ENCODE measurements at places on chromosomes 1 and 21.
A peak's percentile ranks its signal among the peaks of the same experiment; 100 is the strongest.

- DNase-seq: no peak
These were observed 553.9 kb downstream of the DPYD start for GRCh38 chr1:97366984-97367383.

DNA sequence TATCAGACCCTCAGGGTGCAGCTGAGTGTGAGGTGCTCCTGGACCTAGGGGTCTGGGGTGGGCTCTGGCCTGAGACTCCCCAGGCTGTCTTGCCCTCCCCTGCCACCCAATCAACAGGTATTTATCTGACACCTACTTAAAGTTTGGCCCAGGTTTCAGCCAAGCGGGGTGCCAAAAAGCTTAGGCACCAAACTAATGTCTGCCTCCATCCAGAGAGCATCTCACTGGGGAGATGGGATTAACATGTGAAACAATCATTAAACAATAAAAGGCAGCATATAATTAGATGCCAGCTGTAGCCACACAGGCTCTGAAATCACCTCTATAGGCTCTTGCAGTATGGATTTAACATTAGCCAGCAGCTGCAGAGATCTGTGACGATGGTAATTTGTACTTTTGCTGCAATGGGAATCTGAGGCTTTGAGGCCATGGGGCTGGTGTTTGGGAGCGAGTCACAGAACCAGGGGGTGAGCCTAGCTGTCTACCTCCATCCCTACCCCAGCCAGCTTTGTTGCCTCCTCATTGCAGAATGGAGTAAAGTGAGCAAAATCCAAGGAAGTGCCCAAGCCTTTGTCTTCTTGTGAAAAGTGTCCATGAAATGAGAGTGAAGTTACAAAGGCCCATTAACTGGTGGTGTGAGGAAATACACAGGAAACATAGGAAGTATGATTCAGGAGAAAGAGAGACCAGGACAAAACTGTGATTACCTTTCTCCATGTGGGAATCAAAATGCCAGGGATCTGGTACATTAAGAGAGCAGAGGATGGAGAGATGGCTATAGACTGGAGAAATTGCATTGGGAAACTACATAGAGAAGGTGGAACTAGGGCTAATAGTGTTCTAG is 36.1 kb downstream of the EIF2D start:
- no peak for DNase-seq

- DNase-seq: no peak
These were observed 922 bp downstream of the CPT2 start for GRCh38 chr1:53197291-53198200.

- DNase-seq: no peak
These were observed at the start of gene PTGFR for GRCh38 chr1:78490861-78491450. PTGFR (plus strand) TSS chr1:78490974; CDS start chr1:78492744, 1,770 bp downstream.

DNA sequence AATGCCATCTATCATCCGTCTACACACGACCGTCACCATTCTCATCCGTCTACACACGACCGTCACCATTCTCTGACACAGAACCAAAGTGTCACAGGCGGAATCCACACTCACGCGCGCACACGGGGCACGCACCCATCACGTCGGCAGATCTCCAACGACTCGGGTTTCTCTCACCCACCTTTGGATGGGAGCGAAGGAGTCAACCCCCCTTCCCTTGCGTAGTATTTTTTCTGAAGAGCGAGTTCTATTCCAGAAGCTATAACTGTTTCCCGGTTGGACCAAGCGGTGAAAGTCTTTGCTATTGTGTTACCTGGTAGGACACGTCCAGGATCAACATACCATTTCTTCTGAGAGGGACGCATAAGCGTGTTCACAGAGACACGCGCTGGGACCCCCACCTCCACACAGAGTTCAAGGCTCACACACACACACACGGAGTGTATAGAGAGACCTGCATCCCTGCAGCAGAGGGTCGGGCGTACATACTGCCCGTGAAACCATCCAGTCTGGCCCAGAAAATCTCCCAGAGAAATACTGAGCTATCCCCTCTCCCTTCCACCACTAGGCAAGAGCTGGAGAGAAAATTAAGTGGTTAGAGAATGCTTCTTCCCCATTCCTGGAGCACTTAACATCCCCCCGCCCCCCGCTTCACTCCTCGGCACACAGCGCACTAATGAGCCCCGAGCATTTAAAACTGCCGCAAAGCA is 741 bp downstream of the DUSP10 start:
- DNase-seq: no peak

- no peak for DNase-seq
These were observed 27.4 kb upstream of the KIRREL1 start for GRCh38 chr1:157966031-157966537.

GRCh38 chr1:94259635-94260289 is 22.4 kb upstream of the ARHGAP29 start:
- no peak for DNase-seq

- no peak for DNase-seq
These were observed 2.0 kb downstream of the GFI1 start for GRCh38 chr1:92484472-92485380.

- no peak for DNase-seq
These were observed 12.5 kb upstream of the PKP1 start for GRCh38 chr1:201270616-201271390.

- no peak for DNase-seq
These were observed 33.1 kb downstream of the PTPRU start for GRCh38 chr1:29269382-29269781.

DNA sequence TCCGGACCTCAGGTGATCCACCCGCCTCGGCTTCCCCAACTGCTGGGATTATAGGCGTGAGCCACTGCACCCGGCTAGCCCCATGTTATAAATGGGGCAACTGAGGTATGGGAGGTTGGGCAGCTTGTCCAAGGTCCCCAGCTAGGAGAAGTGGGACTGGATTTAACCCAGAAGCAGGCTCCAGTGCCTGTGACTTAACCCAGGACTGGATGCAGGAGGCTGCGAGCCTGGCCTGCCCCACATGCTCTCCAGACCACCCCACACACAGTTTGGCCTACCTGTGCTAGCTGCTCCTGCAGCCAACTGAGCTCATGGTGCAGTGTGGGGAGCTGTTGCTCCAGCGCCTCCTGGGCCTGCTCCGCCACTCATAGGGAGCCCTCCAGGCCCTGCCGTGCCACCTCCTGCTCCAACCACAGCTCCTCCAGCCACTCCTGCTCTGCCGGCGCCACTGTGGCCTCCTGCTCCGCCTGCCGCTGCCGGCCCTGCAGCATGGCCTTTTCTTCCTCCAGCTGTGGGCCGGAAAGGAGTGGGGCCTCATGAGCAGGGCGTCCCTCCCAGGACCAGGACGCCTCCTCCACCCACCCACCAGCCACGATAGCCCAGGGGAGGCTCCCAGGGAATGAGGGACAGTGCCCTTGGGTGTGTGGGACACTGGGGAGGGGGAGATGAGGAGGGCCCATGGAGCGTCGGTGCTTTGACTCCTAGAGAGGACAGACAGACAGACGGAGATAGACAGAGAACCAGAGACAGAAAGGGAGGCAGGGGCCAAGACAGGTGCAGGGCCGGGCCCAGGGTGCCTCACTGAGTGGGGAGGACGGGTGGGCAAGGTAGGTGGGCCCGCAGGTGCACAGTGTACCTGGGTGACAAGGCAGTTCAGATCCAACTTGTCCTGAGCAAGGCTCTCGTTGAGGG is 12.4 kb upstream of the NBPF1 start:
- peak; percentile 85 for DNase-seq
